GM19239 (cell line): ENCODE measurements at places on chromosomes 2 and 18.

DNA sequence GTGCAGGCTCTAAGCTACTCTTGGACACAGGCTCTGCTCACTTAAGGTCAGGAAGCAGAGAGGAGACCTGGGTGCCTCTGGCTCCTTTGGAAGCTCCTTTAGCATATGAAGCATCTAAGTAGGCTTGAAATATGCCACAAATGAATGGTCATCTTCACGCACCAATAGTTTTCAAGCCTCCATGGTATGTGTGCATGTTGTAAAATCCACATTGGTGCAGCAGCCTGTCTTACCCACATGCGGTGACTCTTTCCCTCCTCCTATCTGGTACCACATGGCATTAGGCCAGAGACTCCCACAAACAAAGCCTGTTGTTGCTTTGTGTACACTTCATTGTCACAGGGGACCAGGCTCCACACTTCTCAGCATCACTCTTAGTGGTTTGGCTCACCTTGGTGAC lies 442.2 kb upstream of the RAB12 start:
- DNase-seq: no peak

DNA sequence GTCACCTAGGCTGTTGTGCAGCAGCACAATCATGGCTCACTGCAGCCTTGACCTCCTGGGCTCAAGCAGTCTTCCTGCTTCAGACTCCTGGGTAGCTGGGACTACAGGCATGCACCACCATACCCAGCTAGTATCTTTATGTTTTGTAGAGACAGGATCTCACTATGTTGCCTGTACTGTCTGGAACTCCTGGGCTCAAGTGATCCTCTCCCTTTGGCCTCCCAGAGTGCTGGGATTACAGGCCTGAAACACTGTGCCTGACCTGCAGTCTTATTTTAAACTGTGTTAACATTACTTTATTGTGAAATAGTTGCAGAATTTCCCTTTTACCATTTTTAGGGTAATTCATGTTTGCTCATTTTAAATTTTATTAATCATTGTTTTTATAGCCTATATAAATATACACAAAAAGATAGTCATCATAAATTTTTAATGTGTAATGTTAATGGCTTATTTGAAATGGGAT lies 24.6 kb downstream of the EML4 start:
- no peak for DNase-seq

DNA sequence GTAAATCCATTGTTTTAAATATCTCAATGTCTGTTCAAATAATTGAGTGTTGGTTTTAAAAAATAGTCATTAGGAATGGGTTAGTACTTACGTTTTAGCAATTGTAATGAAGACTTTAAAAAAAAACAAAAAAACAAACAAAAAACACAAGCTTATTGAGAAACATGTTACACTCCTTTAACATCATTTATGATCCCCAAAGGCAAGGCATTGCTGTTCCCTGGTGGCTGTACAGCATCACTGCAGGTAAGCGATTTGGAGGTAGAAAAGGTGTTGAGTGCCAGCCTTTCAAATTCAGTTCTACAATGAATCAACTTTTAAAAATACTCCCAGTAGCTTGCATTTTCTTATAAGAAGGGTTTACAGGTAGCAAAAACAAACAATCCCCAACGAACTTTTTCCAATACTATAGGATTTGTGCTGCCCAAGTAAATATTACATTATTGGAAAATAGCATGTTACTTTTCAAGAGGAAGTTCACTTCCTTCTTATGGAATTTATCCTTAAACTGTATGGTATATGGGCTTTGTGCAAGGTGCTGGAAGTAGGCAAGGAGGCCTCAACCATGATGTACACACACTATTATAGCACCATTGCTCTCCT lies 27.5 kb downstream of the CNRIP1 start:
- no peak for DNase-seq

- DNase-seq: no peak
Observed at GRCh38 chr2:42925742-42926433, 133.5 kb upstream of the HAAO start.

DNA sequence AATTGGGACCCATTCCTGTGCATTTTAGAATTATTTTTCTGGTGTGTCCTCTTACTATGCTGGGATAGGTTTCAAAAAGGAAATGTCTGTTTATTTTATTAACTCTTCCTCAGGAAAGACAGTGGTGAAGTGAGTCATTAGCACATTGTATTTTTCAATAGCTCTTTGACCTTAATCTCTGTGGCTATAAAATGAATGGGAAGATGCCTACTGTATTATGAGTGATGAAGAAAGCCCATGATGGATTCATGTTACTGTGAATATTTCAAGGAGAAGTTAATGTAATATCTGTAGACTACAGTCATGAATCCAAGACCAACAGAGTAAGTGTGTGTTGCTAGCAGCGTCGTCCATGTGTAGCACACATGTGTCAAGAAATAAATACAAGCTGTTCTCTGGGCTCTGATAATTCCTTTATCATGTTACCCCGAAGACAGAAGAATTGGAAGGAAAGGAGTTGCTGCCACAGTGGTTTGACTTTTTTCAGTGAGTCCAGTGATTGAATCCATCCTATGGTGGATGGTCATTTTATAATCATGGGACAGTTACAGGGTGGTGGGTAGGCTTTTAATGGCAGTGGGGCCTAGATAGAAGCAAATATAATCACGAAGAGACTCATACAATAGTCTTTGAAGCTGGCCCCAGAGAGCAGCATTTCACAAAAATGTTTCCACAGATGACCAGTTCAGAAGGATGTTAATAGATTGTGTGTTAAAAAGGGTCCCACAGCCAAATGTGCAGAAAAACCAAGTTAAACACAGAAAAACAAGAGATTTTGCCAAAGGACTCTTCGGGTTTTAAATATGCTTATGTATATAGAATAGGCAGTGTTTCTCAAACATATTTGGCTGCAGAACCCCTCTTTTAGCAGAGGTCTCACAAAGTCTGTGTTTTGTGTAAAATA lies 239.7 kb upstream of the RASGRP3 start:
- no peak for DNase-seq

GRCh38 chr2:40431600-40431955 lies 20.3 kb downstream of the SLC8A1 start:
- DNase-seq: no peak

DNA sequence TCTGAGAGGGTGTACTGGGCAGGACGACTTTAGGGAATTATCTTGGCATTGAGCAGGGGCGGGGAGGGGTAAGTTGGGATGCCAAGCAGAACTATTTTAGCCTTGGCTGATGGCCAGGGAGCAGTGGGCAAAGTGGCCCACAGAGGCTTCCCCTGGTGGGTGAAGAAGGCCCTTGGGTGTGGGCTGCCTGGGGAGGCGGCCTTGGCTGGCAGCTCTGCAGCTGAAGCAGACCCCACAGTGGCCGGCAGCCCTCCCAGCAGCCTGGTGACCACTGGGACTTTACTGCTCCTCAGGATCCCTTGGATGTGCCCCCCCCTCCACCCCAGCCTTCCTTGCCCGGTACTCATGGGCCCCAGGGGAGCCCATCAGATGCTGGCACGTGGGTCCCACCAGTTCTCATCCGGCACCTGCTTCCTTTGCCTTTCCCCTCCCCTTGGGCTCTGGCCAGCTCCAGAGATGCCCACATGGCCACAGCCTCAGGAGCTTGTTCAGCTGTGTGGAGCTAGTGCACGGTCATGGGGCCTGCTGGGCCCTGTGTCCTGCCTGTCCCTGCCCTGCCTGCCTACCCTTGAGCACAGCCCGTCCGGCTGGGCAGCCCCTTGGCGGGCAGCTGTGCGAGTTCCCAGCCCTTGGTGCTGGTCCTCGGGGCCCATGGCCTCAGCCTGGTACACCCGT lies 122.1 kb upstream of the HS6ST1 start:
- no peak for DNase-seq

DNA sequence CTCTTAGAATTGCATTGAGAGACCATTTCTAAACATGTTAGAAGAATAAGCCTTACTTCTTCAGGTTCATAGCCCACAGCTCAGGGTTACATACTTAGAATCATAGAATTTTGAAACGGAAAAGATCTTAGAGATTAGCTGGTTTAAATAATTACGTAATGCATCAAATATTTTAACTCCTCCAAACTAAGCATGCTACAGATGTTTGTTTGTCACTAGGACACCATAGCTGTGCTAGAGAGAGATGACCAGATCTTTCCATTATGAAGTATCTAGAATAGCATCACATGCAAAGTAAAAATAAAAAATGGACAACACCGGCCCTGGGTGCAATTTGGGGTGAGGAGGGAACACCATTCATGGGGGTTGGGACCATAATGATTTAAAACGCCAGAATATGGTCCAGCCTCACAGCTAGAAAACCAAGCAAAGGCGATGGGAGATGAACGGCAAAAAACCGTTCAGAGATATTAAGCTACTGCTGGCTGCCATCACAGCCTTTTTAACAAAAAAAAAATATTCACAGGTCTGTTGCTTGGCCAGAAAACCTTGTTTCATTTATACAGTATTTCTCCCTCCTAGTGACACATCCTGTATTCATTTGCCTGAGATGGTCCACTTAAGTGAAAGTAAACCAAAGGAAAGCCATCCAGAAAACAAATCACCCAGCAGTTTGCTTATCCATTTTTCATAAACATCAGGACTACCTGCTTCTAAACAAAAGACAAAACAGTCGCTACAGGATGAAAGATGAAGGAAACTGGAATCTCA lies 94.2 kb downstream of the EPHA4 start:
- DNase-seq: no peak

DNA sequence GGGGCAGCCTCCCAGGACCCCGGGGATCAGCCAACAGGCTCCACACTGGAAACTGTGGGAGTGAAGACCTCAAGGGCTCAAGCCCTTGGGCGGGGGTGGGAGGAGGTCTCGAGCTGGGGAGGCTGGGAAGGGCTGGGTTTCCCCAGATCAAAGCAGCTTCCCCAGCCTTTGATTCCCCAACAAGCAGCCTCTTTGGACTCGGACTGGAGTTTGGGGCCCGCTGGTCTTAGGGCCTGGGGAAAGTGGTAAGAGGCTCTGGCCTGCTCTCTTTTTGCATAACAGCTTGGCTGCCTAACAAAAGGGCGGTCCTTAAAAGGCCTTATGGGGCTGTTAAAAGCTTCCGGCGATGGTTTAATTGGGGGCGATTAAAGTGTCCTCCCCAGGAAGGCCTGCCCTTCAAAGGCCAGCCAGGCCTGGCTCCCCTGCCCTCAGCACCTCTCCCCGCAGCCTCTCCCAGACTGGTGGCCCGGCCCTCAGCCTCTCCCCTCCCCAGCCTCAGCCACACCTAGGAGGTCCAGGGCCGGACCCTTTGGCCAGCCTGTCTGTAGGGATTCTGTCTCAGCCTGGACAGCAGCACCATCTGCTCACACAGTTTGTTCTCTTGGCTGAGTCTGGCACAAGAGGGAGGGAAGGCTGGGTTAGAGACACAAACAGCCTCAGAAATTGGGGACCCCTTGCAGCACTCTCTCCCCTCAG lies 39.6 kb downstream of the ZFP36L2 start:
- no peak for DNase-seq
